Caki2 (cell line): ENCODE measurements at places on chromosomes 16 and 17.

DNA sequence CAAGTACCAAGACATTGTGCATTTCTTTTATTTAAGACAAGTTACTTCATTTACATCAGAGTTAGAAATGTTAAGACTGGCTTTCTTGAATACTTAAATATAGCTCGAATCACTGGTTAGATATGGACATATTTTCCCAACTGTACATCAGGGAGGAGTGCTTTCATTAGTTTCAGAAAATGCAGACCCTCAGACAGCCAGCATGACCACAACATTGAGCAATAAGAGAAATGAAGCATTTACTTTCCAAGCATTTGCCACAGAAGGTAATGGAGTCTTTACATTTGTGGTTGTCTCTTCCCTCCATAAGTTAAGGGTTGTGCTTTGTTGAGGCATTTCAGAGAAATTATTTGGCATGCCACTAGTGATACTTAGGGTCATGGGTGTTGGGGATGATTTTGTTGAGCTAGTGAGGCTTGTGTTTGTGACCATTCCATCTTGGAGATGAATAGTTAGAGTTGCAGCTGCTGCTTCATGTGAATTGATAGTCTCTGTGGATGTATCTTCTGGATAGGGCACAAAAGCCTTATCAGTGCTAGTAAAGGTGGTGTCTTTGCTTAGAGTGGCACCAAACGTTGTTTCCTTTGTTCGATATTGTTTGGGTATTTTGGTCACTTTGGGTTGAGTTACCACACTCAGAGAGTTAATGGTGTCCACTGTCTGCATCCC, 2.1 kb downstream of the OMG start:
- DNase-seq, result no peak

GRCh38 chr16:66594739-66595138, 9.8 kb upstream of the CMTM3 start:
- no peak for DNase-seq

GRCh38 chr16:10827691-10828341, 9.2 kb upstream of the TVP23A start:
- no peak for DNase-seq

DNA sequence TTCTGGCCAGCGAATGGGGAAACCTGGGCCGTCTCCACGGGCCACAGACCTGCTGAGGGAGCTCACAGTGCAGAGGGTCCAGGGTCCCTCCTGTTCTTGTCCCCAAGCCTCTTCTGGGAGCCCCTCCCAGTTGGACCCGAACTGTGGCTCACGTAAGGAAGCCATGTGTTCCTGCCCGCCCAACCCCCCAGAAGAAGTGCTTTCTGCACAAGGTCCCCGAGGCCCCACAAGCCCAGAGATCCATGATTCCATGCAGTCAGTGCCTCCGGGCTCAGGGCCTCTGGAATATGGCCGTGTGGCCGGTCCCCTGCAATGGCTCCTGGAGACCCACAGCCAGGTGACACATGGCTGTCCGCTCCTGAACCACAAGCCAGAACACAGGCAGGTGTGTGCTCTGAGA, 272.4 kb downstream of the C16orf95 start:
- DNase-seq, result no peak

- no peak for DNase-seq
Measured at GRCh38 chr16:4328782-4329775, 13.2 kb downstream of the GLIS2 start.

GRCh38 chr17:2897605-2898004, 101.4 kb downstream of the RAP1GAP2 start:
- no peak for DNase-seq

DNA sequence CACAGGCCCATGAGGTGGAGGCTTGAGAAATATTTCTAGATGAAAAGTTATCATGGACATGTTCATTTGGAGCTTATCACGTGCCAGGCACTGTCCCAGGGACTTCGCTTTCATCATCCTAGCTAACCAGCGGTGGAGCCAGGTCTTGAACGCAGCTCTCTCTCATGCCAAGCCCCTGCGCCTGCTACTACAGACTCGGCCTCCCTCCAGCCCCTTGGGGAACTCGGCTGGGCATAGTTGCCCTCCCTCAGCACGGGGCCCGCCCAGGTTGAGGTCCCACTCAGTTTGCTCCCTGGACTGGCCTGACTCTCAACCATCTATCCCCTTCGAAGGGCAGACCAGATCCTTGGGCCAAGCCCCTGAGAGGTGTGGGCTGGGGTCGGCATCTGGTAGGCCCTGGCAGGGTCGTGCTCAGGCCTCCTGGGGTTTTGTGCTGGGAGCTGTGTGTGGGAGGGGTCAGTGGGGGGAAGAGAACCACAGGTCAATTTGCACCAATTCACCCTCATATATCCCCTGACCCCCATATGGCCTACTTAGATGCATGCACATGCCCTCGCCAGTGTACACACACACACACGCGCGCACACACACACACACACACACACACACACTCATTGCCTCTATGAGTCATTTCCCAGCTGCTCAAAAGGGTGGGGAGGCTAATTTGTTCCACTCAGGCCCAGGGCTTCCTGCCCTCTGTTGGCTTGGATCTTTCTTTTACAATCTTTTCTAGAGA, 12.1 kb upstream of the SCN4A start:
- peak; percentile 74 for DNase-seq

GRCh38 chr16:84278968-84279367, 15.7 kb upstream of the WFDC1 start:
- DNase-seq, result no peak

GRCh38 chr16:48560692-48561091, 49.3 kb downstream of the N4BP1 start:
- no peak for DNase-seq

DNA sequence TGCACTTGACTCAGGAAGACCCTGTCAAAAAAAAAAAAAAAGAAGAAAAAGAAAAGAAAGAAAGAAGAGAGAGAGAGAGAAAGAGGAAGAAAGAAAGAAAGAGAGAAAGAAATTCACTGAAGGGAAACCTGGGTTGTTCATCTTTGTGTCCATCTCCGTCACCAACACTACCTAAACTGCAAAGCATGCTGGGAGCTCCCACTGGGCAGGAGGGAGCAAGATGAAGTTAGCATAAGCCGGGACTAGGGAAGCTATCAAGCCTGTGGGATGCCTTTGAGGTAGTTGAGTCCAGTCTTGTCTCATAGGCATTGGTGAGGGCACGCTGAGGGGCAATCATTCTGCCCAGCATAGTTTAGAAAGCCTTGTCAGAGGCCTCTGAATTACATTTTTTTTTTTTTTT, 7.6 kb upstream of the CBFB start:
- no peak for DNase-seq

DNA sequence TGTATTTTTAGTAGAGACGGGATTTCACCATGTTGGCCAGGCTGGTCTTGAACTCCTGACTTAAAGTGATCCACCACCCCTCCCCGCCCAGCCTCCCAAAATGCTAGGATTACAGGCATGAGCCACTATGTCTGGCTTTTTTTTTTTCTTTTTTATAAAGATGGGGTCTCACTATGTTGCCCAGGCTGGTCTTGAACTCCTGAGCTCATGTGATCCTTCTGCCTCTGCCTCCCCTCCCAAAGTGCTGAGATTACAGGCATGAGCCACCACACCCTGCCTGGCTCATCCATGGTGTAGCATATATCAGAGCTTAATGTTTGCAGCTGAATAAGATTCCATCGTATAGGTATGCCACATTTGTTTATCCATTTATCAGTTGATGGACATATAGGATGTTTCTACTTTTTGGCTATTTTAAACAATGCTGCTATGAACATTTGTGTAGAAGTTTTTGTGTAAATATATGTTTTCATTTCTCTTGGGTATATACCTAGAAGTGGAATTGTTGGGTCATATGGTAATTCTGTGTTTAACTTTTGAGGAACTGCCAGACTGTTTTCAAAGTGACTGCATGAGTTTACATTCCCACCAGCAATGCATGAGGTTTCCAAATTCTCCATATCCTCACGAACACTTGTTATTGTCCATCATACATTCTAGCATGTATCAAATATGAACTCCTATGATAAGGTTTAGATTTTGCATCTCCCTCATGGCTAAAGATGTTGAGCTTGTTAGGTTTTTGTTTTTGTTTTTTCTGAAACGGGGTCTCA, 55.7 kb upstream of the HAS3 start:
- no peak for DNase-seq

- DNase-seq, result no peak
Measured at GRCh38 chr16:70381604-70382342, 35.1 kb downstream of the DDX19A start.

GRCh38 chr16:2468725-2469398, 2.2 kb upstream of the NTN3 start:
- DNase-seq, result no peak

DNA sequence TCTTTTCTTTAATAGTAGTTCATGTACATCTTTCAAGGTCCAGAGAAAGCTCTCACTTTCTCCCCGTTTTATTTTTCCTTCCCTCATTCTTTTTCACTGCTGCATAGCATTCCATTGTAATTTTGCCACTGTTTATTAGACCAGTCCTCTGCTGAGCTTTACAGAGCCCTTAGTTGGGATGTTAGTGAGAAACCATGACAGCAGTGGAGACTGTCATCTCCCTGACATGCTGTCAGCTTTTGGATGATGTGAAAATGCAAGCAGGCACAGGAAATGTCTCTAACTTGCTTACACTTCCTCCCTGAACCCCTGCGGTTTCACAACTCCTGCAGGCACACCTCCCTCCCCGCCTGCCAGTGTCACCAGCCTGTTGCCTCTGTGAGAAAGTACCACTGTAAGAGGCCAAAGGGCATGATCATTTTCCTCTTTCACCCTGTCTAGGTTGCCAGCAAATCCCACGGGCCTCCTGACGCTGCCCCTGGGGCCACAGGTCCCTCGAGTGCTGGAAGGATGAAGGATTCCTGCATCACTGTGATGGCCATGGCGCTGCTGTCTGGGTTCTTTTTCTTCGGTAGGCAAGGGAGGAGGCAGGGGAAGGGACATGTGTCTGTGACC, at the start of gene ITGAL:
ITGAL (plus strand) TSS at position 415 of the 615 bp plus-strand sequence; CDS start at position 511, 96 bp downstream.
- DNase-seq, result no peak

DNA sequence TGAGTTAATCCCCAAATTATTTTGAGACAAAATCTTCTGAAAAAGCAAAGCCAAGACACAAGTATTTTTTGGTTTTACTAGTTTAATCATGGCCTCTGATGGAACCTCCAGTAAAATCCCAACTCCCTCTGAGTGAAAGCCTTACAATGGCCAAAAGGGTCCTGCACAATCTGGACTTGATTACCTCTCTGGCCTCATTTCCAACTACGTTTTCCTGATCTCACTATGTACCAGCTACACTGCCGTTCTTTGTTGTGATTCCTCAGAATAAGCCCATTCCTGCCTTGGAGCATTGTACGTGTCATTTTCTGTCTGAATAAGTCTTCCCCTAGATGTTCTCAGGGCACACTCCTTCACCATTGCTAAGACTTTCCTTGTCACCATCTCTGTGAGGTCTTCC, 37.3 kb downstream of the SPOP start:
- DNase-seq, result no peak

- no peak for DNase-seq
Measured at GRCh38 chr17:44132275-44132821, 8.9 kb upstream of the HDAC5 start.

DNA sequence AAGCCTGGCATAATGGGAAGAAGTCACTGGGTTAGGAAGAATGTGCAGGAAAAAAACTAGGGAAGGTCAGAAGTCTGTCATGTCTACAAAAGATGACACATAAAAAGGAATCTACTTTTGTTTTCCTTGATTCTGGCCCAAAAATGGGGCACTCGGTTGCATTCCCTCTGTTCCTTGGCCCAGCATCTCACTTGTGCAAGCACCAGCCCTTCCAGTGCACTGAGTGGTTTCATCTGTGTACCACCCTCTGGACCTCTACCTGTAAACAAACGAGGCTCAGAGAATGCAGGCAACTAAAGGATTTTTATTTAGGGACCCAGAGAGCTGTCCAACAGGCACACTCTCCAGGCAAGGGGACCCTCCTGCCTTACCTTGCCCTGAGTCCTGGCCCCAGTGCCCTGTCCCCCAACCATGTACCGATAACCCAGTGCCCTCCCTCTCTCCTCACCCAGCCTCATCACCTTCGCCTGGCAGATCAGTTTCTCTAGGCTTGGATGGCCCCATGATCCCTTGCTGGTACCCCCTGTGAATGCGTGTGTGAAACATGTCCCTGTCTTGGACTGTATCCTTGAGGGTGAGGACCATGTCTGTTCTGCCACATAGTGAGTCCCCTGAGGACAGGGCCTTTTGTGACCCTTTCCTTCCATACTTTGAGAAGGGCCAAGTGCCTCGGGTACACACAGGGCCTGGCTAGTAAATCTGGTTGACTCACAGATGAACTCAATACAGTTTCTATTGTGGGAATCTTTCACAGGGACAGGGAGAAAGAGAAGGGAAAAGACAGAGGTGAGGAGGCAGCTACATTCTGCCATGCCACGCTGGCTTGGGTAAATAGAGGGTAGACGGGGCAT, 13.3 kb downstream of the NXPH3 start:
- no peak for DNase-seq

DNA sequence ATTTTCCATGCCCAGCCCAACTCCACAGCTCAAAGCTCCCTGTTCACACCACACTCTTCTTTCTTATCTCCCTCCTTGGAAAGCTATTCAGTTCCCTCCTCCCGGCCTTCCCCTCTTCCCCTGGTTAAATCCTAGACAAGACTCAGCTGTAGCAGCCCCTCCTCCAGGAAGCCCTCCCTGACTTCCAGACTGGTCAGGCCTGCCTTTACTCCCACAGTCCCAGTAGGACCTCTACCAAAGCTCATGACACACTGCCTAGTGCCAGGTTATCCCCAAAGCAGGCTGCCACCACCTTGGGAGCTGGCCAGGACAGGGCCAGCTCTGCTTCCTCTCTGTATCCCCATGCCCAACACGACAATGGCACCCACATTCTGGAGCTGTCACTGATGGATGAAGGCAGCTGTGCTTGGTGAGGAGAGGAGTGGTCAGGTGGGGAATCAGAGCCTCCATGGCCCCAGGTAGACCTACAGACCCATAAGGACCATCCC, 50.0 kb downstream of the BEAN1 start:
- no peak for DNase-seq

DNA sequence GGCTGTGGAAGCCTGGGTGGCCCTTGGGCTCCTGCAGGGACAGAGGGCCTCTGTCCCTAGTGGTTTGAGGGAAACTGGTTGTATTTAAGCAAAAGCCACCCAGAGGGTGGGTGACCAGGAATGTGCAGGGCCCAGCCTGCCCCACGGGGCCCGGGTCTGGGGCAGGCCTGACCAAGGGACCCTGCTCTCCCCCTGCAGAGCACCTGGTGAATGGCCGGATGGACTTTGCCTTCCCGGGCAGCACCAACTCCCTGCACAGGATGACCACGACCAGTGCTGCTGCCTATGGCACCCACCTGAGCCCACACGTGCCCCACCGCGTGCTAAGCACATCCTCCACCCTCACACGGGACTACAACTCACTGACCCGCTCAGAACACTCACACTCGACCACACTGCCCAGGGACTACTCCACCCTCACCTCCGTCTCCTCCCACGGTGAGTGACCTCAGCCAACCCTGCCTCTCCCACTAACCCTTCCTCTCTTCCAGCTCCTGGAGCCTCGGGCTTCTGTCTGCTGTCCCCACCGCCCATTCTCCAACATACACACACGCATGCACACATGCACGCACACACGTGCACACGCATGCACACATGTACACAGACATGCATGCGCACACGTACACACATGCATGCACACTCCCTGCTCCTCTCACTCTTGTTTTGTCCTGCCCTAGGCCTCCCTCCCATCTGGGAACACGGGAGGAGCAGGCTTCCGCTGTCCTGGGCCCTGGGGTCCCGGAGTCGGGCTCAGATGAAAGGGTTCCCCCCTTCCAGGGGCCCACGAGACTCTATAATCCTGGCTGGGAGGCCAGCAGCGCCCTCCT, 10.4 kb downstream of the GALK1 start:
- no peak for DNase-seq
